ENCODE measurements at places on chromosomes 5 and 9.

- DNase-seq: no peak
Measured at GRCh38 chr9:130570208-130570607, 9.2 kb upstream of the FUBP3 start.

GRCh38 chr9:109912726-109913460 is 132.9 kb downstream of the PALM2AKAP2 start:
- no peak for DNase-seq

GRCh38 chr5:170579601-170580000 is 75.8 kb downstream of the KCNIP1 start:
- DNase-seq: no peak

GRCh38 chr5:168467755-168468330 is 18.4 kb upstream of the RARS1 start:
- no peak for DNase-seq

DNA sequence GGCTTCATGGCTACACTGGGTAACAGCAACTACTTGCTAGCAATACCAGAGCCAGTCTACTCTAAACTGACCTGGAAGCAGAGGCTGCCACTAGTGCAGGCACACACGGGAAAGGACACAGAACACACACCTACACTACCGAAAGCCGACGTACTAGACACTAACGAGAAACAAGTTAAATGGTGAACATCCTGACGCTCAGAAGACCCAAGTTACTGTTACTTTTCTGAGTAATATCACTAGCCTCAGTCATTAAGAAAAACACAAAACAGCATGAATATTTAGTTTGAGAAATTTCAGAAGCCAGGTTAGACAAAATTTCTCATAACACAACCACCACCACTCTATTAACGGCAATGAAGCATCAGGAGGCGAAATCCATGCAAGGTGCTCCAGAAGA is 44.5 kb downstream of the CAMSAP1 start:
- no peak for DNase-seq

GRCh38 chr5:14495301-14495700 is 86.3 kb upstream of the OTULINL start:
- DNase-seq: no peak

DNA sequence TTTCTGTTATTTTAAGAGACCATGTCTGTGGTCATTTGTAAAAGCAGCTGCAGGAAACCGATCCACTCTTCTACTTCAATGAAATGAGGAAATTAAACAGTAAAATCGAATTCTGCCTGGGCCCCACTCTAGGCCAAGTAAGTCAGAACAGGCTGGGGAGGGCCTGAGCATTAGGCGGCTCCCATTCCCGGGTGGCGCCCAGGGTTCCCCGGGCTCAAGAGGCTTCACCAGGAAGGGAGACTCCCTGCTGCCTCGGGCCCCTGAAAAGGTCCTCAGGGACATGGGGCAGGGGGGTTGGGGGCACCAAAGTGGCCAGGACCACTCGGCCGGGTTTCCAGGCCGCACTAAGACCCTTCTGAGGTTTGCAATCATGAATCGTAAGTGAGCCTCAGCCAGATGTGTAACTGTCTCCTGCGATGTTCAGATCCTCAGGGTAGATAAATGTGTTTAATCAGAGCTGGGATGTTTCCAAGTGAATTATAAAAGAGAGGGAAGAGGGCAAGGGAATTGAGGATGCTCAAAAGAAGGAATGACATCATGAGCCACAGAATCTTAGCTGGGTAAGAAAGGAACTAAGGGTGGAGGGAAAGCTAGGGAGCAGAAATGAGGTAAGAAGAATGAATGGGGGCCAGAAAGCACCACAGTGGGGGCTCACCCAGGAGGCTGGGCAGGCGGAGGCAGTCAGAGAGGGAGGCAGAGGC is 24.6 kb downstream of the MED10 start:
- no peak for DNase-seq

GRCh38 chr9:85332487-85332886 is 409.3 kb downstream of the AGTPBP1 start:
- no peak for DNase-seq

DNA sequence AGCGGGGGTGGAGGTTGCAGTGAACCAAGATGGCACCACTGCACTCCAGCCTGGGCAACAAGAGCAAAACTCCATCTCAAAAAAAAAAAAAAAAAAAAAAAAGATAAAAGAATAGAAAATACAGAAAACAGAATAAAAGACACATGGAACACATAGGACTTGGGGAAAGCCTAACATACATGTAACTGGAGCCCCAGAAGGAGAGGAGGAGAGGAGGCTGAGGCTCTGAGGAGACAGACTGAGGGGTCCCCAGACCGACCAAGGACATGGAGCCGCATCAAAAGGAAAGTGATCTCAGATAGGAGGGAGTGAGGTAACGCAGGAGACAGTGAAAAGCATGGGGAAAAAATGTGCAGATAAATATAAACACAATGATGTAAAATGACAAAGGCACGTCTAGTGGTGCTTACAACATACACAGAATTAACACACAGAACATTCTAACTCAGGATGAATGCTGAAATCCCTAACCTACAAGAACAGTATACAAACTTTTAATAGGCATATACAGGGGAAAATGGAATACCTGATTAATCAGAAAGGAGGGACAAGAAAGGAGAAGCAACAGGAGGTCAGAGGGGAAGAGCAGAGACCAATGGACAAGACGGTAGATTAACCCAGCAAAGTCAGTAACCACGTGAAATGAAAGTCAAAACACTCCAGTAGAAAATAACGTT is 65.2 kb upstream of the UBAC1 start:
- no peak for DNase-seq

GRCh38 chr9:136336881-136337280 is 9.5 kb downstream of the GPSM1 start:
- no peak for DNase-seq

DNA sequence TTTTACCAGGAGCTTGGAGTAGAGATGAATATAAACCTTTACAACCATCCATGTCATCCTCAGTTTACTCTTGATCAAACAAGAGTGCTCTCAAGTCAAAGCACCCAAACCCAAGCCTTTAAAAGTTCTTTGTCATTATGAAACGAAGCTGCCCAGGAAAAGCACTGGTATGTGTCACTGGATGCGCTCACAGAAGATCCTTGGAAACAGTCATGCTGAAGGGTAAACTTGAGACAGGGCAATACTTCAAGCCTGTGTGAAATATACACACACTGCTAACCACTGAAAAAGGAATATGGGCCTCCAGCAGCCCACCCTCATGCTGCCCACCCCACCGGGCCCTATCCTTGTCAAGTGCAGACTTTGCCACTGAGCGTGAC is 84.5 kb downstream of the PRRT1B start:
- no peak for DNase-seq

DNA sequence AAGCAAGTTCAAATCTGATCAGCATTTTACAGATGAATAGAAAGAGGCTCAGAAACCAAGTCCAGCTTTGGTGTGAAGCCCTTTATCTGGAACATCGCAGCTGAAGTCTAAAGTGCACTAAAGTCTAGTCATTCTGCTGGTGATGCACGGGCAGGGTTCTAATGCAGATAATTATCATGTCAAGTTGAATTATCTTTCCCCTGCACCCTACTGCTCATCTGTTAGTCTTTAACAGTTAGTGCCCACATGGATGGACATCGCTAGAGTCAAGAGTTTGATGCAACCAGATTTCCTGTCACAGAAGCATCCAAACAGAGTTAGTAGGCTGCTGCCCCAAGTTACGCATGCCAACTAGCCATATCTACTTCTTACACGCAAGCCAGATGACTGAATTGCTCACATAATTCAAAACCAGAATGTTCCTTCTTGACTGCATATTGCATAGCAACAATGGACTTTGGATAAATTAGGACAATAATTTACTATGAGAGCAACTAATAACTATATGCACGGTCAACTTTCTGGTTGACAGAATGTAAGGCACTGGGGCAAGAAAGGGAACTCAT is 1.6 kb upstream of the TOMM5 start:
- no peak for DNase-seq

- DNase-seq: no peak
Measured at GRCh38 chr9:13078164-13078563, 201.3 kb downstream of the MPDZ start.

GRCh38 chr5:142324136-142324870 is 518 bp downstream of the SPRY4 start:
- DNase-seq: no peak

DNA sequence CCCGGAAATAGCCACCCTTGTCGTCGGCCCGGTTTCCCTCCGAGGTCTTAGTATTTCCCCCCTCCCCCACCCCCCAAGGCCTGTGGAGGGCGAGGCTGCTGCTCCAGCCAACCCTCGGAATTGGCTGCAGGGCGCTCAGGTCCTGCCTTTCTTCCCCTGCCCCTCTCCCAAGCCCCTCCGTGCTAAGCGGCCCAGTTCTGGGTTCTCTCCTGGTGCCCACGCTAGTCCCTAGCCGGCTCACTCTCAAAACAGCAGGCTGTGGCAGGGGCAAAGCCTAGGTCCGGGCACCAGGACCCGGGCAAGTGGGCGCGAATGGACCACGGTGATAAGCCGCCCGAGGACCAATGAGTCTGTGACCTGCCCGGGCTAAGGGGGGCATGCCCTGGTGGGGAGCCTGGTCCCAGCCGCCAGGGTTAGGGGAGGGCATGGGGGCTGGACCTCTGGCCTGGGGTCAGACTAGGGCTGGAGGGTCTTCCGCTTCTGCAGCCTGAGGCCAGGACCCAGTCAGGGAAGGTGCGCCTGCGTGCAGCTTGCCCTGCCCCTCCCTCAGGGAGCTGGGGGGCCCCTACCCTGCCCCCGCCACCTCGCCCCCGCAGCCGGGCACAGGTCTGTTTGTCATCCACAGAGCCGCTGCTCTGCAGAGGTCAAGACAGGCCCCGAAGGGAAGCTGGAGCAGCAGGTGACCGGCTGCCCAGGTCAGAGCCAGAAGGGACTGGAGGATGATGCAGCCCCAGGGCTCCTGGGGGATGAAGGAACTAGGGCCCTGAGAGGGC is 5.0 kb upstream of the IRX4 start:
- no peak for DNase-seq

GRCh38 chr9:76191493-76191892 is 202.7 kb downstream of the RFK start:
- no peak for DNase-seq

DNA sequence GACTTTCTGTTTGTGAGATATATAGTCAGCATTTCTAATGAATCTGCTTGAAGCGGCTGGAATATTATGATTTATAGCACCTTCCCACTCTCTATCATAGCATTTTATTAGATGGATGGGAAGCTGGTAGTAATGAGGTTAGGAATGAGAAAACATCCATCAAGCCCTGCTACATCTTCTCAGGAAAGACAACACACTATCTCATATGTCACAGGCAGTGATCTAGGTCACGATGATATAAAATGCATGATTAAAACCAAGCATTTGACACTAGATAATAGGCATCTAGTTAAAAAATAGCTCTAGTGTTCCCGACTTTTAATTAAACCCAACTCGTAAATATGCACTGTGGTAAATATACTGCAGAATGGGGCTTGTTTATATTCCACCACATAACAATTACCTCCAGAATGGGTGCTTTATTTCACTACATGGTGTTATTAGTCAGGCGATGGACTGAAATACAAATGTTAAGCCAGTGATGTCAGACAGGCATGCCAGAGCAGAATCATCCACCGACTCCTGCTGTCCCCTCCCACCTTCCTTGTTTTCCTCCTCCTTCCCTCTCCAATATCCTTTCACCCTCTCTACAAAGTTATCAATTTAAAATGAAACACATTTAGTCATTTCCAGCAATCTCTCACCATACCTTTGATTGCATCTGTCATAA is 286.8 kb downstream of the SPATA31D1 start:
- DNase-seq: no peak

GRCh38 chr5:173458828-173459609 is 130.8 kb upstream of the STC2 start:
- no peak for DNase-seq

DNA sequence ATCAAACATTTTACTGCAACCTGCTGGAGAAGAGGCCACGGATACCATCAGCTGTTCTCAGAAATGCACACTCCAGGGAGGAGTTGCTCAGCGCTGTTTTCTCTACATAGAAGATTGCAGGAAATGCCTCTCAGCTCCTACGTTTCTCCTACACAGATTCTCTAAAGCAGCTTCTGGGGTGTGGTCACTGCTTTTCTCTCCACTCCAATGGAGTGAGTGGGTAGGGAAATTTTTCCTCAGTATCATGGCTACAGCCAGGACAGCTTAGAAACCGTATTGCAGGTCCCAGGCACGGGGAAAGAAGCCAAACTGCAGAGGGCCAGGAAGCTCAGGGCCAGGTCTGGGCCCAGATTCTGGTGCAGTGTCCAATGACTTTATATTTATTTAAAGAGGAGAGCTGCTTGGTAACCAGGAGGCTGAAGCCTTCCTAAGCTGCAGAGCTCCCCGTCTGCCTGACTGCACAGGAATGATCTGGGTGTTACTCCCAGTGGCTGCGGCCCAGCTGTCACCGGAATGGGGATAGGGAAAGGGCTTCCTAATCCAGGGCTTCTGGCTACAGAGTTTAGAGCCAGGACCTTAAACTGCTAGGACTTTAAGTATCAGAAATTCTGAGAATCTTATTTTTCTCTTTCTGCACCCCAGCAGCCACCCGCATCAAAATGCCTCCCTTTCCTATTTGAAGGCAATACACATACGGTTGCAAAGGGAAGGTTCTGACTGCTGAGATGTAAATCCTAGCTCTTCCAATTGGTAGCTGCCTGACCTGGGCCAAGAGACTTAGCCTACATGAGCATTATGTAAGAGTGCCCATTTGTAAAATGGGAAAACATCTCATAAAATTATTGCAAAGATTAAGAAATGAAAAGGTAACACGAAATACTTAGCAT is 1.4 kb upstream of the SPTAN1 start:
- no peak for DNase-seq

DNA sequence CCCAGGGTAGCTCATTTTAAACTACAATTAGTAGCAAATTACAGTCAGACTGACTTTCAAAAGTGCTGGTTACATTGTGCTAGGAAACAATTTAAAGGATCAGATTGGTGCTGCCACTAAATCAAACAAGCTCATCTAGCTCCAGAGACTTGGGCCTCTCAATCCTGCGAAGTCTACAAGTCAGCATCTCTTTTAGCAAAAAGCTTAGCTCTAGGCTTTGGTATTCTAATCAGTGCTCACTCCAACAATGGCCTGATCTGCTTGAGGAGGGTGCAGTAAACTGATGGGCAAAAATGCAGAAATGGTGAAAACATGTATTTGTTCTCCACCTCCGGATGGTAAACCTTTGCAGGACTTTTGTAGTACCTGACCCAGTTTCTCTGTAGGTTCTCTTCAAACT is 47.0 kb upstream of the SEMA6A start:
- no peak for DNase-seq

DNA sequence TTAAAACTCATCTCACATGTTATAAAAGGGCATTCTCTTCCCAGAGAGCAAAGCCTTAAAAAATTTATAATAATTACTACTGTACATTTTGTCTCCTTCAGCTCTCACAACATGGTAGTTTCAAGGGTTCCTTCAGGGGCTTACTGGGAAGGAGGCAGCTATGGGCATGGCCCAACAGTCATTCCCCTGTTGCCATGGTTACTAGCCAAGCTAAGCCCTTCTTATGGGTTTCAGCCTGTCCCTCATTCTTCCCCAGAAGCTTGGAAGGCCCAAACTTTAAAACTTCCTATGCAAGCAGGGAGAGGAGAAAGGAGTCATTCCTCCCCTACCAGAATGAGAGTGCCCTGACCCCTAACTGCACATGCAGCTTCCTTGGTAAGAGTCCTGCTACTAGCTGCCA is 82.2 kb upstream of the CNTLN start:
- DNase-seq: no peak

GRCh38 chr5:127112347-127112864 is 39.1 kb upstream of the C5orf63 start:
- DNase-seq: no peak

GRCh38 chr5:9187614-9188013 is 358.3 kb downstream of the SEMA5A start:
- no peak for DNase-seq

- no peak for DNase-seq
Measured at GRCh38 chr9:132748450-132748849, 78.2 kb downstream of the GTF3C4 start.
